ENCODE measurements at places on chromosomes 5 and 9.

GRCh38 chr9:71944754-71945375 is 33.4 kb downstream of the C9orf85 start:
- no peak for DNase-seq

GRCh38 chr9:35675732-35676392 is 2.1 kb downstream of the CA9 start:
- DNase-seq, result no peak

DNA sequence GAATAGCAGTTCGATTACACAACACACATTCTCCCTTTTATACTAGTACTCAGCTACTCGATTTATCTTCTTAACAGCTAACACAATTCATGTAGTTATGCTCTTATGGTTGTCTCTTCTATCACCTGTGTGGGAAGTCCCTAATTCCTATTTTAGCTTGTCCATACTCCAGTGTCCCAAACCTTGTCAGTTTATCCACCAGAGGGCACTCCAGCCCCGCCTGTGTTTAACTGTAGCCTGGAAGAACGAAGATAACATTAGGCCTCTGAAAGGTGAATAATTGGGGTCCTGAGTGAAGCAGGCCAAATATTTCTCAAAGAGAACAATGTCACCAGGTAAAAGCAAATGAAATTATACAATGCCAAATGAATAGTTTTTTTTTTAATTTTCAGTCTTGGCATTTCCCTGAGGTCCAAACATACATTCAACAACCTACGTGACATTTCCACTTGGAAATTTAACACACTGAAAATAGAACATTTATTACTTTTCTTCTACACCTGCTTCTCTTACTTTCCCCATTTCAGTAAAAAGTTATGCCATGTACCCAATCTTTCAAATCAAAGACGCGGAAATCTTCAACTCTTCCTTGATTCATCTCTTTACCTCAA is 560.7 kb downstream of the HTR1A start:
- peak; percentile 18 for DNase-seq

DNA sequence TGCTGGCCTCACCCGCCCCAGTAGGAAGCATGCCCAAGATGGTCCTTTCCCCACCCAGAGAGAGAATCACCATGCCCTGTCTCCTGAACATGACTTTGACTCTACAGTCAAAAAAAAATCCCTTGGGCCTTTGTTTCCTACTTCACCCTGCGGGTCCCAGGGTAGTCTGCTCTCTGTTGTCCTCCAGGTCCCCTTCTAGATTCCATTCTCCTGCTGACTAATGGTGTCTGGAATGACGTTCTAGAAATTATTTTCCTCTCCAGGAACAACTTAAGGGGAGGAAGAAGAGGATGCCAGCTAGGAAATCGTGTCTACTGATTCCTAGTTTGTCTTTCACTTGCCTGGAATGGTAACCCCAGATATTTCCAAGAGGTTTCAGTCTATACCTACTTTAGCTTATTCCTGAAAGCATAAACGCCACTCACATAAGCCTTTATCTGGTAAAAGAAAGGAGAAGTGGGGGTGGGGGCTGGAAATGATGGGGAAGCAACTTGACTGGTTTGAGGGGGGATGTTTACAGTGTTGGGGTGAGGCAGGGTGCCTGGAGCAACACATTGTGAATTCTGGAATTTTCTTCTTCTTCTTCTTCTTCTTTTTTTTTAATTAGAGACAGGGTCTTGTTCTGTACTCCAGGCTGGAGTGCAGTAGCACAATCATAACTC is 93.9 kb downstream of the SNX18 start:
- peak; percentile 26 for DNase-seq

DNA sequence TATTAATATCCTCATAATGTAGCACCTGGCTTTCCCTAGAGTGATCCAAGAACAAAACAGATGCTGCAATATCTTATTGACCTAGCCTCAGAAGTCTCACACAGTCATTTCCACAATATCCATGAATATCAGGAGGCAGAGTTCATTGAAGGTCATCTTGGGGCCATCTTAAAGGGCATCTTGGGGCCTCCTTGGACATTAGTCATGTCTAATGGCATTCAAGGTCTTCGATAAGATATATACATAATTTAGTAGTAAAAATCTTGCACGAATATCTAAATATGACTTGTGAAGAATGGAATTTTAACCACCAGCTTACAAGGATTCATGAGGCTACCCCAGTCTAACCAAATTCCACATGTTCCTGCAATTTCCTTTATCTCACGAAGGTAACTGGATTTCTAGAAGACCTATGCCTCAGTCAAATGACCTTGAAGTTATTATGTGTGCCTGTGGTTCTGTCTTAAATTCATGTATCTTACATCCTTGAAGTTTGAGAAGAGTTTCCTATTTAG is 163.6 kb upstream of the SPEF2 start:
- no peak for DNase-seq

GRCh38 chr5:27217155-27217956 is 179.0 kb upstream of the CDH9 start:
- no peak for DNase-seq

GRCh38 chr5:143314659-143315058 is 88.8 kb downstream of the NR3C1 start:
- DNase-seq, result peak; percentile 73

GRCh38 chr5:163941079-163941478 is 435.7 kb downstream of the MAT2B start:
- DNase-seq, result no peak

GRCh38 chr5:142906863-142907671 is 136.9 kb downstream of the ARHGAP26 start:
- DNase-seq, result peak; percentile 11

DNA sequence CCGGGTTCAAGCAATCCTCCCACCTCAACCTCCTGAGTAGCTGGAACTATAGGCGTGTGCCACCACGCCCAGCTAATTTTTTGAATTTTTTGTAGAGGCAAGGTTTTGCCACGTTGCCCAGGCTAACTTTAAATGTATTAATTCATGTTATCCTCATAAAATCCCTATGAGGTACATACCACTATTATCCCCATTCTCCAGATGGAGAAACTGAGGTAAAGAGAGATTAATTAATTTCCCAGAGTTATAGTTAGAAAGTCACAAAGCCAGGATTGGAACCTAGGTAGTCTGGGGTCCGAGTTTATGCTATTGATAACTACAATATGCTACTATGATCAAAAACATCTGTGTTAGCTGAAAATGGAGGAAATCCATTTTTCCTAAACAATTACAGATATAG is 31.9 kb upstream of the GOLPH3 start:
- no peak for DNase-seq

DNA sequence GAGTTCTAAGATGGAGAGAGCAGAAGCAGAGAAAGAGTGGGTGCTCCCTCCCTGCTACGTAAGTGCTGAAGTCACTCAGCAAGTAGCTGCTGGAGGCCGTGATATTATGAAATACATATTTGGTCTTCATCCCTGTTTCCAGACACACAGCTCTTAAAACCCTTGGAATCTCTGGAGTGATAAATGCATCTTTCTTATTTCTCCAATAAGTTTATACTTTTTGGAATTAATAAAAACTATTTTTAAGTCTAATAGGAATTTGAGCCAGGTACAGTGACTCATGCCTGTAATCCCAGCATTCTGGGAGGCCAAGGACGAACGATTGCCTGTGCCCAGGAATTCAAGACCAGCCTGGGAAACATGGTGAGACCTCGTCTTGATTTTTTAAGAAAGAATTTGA is 60.6 kb downstream of the AUH start:
- no peak for DNase-seq

DNA sequence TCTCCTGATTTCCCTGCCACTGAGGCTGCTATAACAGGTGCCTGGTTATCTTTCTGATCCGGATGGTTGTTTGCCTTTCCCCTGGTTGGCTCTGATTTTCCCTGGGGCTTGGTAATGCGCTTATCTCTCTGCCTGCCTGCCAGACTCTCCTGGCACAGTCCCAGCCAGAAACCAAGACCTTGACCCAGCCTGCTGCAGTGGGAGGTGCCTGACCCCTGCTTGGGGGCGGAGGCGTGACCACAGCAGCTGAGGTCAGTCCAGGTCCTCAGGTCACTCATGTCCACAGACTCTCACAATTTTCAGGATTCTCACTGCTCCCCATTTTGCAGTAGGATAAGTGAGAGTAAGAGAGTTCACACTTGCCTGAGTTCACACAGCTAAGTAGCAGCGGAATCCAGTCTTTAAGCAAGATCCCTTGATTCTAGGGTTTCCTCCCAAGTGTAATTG is 24.4 kb upstream of the SYNPO start:
- no peak for DNase-seq

GRCh38 chr5:102777099-102777498 is 22.0 kb downstream of the PAM start:
- no peak for DNase-seq

- DNase-seq, result no peak
Measured at GRCh38 chr5:96859375-96859774, 16.9 kb upstream of the ERAP2 start.

DNA sequence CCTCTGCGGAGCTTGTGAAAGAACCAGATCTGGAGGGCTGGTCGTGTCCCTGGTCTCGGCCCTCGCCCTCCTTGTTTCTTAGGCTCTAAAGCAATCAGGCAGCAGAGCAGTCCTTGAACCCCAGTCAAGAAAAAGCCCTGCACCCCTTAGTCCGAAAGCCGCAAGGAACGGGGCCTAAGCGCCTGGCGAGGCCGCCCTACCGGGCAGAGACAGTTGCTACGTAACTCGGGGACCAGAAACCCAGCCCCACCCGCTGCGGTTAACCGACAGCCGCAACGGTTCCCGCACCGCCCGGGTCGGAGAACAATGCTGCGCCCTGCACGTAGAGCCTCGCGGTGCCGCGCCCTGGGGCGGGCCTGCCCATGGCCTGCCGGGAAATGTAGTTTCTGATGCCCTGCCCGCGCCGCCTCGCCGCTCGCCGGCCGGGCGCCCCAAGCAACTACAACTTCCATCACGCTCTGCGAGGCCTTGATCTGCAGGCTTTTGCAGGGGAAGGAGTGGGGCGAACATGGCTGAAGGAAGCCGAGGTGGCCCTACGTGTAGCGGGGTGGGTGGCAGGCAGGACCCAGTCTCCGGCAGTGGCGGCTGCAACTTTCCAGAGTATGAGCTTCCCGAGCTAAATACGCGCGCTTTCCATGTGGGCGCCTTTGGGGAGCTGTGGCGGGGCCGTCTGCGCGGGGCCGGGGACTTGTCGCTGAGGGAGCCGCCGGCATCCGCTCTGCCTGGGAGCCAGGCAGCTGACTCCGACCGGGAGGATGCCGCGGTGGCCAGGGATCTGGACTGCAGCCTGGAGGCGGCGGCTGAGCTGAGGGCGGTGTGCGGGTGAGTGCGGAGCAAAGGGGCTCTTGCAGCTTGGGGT is at the start of gene SNAPC3:
Gene SNAPC3, plus strand, starts transcription at position 505 of the 859 bp plus-strand sequence. Its CDS starts 4 bp downstream, at position 509.
- peak; percentile 95 for DNase-seq

- DNase-seq, result no peak
Measured at GRCh38 chr5:58330781-58331180, 129.1 kb downstream of the PLK2 start.

- no peak for DNase-seq
Measured at GRCh38 chr5:171577042-171577758, 157.8 kb downstream of the FGF18 start.

GRCh38 chr5:110321117-110321516 is 405.4 kb downstream of the TMEM232 start:
- no peak for DNase-seq

DNA sequence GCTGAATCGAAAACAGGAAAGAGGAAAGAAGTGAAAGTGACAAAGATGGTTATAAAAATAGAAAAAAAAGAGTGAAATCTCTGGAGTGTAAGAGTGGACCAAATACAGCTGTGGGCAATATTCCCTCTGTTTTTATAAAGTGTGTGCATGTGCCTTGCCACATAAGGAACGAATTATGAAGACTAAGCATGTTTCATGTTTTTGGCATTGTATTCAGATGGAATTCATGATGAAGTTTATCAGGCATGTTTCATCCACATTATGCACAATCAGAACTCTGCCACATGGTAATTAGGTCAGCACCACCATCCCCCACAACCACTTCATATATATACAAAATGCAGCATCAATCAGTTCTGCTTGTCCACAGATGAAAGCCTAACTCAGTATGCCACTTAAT is 348.0 kb downstream of the ZNF608 start:
- no peak for DNase-seq

DNA sequence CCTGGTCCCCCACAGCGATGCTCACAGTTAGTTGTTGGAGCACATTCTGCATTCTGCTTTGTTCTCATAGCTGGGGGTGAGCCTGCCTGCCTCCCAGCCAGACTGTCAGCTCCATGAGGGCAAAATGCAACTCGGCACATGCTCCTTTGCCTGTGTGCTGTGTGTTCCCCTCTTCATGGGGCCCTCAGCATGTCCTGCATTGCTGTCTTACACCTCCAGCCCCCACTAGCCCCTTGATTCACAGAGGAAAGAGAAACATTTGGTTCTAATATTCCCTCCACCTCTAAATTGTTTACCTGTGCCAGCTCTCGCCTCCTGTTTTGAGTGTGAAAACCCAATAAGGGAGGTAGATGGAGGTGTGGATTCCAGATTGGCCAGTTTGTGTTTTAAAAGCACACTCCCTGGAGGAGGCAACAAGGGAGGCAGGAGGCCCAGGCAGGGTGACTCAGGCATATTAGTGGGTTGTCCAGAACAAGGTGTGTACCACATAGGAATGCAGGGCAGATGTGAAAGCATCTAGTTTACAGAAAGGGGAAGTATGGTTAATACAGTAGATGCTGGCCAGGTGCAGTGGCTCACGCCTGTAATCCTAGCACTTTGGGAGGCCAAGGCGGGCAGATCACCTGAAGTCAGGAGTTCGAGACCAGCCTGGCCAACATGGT is 224.6 kb downstream of the AGTPBP1 start:
- DNase-seq, result no peak

GRCh38 chr9:109513871-109514270 is 15.8 kb upstream of the PTPN3 start:
- no peak for DNase-seq

DNA sequence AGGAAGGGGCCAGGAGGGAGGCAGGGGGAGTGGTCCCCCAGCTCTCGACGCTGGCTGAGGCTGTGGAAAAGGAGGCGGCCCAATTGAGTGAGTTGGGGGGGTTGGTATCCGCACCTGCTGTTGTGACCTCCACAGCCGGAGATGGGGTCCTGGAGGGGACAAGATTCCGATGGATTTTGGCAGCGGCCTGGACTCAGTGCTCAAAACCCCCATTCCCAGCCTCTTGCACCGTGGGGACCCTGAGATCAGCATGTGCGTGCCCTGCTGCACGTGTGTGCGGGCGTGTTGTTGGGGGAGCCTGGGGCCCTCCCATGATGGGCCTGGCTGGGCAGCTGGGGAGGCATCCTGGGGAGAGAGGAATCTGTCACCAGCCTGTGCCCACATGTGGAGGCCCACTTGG is 15.0 kb downstream of the CNTFR start:
- no peak for DNase-seq

DNA sequence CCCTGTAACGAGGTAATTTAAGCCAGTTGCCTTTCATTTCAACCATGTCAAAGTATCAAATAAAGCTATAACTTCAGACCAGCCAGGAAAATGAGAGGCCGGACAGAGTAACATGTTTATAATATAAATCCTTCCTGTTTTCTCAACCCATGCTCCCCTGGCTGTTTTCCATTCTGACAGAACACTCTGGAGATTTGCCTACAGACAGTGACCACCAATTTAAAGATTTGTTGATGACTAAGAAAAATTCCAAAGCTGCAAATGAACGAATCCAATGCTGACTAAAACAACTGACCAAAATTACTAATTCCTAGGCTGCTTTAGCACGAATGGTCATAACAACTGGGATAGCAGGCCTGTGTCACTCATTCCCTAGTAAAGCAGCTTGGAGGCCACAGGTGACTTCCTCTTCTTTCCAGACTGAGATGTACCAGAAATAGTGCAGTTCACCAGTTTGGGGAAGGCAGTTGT is 141.4 kb downstream of the AOPEP start:
- no peak for DNase-seq

Data from inflammatory macrophage (primary cell).